WERI-Rb-1 (cell line): ENCODE measurements at places on chromosomes 13 and 19.

- peak; percentile 48 for DNase-seq
Measured at GRCh38 chr13:91174886-91175501, 172.5 kb upstream of the MIR17HG start.

GRCh38 chr19:4362831-4363545, 19.6 kb downstream of the MPND start:
- no peak for DNase-seq

- no peak for DNase-seq
Measured at GRCh38 chr13:95243207-95243606, 58.0 kb downstream of the ABCC4 start.

DNA sequence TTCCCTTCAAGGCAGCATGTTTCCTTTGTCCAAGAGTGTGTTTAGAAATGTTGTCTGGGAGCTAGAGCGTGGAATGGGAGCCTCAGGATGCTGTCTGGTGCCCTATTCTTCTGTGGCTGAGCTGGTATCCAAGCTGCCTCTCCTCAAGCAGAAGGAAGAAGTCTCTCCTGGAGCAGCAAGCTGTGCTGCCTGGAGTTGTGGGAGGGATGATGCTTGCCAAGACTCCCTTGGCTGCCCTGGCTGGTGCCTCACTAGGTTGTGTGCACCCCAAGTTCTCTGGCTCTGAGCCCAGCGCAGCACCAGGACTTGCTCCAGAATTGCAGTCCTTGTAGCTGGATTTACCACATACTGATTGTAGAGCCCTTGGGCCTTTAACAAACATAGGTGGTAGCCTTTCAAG, 4.7 kb upstream of the CYP4F3 start:
- DNase-seq = no peak

DNA sequence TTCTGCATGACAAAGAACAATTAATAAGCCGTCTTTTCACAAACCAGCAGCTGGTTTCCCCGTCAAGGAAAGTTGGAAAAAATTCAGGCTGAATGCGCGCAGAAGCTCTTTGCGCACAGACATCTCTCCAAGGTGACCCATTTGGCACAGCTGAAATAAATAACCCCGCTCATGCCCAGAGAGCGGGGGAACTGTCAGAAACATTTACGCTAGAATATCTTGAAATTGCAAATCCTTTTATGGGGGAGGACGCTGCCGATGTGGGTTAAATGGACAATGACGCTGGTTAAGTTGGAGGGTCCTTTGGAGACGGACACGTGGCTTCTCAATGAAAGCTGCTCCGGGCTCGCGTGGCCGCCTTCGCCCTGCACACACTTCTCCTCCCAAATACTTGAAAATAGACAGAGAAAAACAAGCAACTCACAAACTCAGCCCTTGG, 30.6 kb downstream of the GSX1 start:
- DNase-seq = no peak

GRCh38 chr13:73416093-73416492, 357.3 kb downstream of the KLF5 start:
- DNase-seq = no peak

- no peak for DNase-seq
Measured at GRCh38 chr13:26983543-26984320, 187.9 kb downstream of the USP12 start.

- DNase-seq = no peak
Measured at GRCh38 chr13:27466513-27466912, 16.1 kb upstream of the MTIF3 start.

- no peak for DNase-seq
Measured at GRCh38 chr13:97719736-97720135, 233.7 kb upstream of the IPO5 start.

- no peak for DNase-seq
Measured at GRCh38 chr19:36638862-36639510, 27.7 kb downstream of the ZNF461 start.

- DNase-seq = no peak
Measured at GRCh38 chr13:71602344-71602743, 264.7 kb downstream of the DACH1 start.

DNA sequence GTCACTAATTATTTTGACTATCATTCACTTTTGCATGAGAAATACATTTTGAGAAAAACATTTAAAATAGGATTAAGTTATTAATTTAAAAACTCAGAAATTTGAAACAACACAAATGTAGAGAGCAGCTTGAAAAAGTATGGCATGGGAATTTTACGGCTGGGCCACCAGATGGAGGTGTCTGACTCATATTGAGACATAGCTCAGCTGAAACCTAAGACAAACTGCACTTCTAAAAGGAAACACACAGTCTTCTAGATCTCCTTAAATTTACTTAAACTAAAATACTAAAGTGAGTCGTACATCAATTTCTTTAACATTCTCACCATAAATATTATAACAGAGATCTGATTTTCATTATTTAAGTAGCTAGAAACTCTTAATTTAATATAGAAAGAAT, 41.9 kb upstream of the POSTN start:
- peak; percentile 16 for DNase-seq

DNA sequence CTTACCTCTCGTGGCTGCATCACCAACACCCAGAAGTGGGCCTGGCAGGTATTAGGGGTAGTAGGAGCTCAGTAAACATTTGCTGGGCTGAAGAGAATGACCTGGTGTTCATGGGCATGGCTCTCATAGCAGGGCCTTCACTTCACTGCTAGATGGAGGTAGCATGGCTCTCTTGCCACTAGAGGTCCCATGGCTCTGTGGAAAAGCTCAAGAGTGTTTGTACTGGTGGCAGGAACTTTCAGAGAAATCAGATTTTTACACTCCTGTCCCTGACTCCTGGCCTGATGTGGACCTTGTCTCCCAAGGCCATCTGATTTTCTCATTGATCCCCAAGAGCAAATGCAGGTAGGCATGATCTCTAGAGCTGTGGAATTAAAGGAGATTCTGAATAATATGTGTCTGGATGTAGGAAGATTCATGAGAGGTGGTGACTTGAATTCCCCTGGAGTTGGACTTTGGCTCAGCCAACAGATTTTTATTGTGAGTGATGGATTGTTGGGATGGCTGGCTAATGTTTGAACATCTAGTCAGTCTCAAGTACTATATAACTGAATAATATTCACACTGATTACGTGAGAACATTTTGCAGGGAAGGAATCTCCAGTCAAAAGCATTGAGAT, 5.7 kb downstream of the ZNF574 start:
- DNase-seq = peak; percentile 60
